ENCODE measurements at places on chromosomes 11 and 22.

DNA sequence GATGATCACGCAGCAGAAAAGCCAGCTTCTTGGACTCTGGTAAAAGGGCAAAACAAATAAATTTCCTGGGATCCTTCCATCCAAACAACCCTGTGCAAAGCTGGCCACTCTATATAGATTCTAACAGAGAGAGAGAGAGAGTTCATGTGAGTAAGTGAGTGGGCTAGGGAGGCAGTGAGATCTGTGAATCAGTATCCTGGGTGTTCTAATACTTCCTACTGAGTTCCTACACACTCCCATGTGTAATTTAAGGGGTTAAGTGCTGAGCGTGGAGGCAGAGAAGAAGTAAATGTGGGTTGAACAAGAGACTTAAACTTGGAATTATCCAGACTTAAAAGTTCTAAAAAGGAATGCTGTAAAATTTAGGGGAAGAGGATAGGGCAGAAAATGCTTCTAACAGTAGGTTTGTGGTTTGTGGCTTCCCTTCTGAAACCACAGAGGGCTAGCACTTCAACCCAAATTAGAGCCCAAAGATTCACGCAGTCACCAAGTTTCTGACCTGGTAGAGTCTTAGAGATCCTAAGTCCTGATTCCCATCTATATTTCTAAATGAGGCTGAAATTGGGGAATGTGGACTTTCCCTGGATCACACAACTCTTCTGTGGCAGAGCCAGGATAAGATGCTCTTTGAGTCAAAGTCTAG lies 413.9 kb downstream of the TENM4 start:
- no peak for DNase-seq

- no peak for DNase-seq
Measured at GRCh38 chr22:42341779-42342178, 71.3 kb upstream of the TCF20 start.

- DNase-seq: no peak
Measured at GRCh38 chr11:115221461-115222069, 282.6 kb downstream of the CADM1 start.

- DNase-seq: no peak
Measured at GRCh38 chr11:122441666-122442035, 213.9 kb upstream of the UBASH3B start.

- DNase-seq: peak; percentile 55
Measured at GRCh38 chr11:72676861-72677341, 2.7 kb upstream of the PDE2A start.

GRCh38 chr11:62774407-62774806 lies 3.2 kb downstream of the TAF6L start:
- DNase-seq: no peak

- peak; percentile 48 for DNase-seq
Measured at GRCh38 chr11:6419009-6419631, at the start of gene APBB1. APBB1 (minus strand) TSS chr11:6419094; CDS start chr11:6411347, 7,747 bp downstream.

DNA sequence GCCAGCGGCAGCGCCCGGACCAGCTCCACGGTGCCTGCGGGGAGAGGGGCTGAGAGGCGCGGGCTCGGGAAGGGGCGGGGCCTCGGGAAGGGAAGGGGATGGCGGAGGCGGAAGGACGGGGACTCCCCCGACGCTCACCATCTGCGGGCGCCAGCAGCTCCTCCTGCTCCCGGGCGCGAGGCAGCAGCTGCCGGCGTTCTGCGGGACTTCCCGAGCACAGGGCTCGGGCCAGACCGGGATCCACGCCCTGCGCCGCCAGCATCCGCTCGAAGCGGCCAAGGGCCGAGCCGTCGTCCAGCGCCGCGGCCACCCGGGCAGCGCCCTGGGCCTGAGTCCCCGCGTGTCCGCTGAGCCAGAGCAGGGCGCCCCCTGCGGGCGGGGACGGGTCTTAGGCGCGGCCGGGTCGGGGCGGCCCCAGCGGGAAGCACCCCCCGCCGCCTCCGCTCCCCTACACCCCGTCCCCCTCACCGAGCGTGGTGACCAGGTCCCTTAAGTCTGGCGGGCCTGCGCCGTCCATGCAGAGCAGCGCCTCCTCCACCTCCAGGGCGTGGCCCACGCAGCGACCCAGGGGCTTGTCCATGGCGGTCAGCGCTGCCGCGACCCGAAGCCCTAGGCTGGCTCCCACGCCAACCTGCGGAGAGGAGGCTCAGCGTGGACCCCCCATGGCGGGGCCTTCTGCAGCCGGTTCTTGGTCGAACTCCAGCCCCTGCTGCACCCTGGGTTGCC lies 873 bp upstream of the SCO2 start:
- DNase-seq: peak; percentile 85

- DNase-seq: no peak
Measured at GRCh38 chr11:60161107-60161506, 21.8 kb downstream of the MS4A6A start.

Measured in stimulated activated CD8-positive, alpha-beta memory T cell treated with anti-CD3 and anti-CD28 coated beads, Interleukin-2, amount 100 ng/mL, for 48 hours (primary cell).